Immature natural killer cell (primary cell): ENCODE measurements at places on chromosomes 1 and 21. TPM values are rescaled to one million over a fixed set of nuclear protein-coding genes. Genes with fewer than 3 reads are reported as not detected.

Gene ELAVL4
- polyA plus RNA-seq, result not detected

Gene FTCD
- polyA plus RNA-seq, result not detected

Gene SOX13
- 2.2 TPM for polyA plus RNA-seq

DNA sequence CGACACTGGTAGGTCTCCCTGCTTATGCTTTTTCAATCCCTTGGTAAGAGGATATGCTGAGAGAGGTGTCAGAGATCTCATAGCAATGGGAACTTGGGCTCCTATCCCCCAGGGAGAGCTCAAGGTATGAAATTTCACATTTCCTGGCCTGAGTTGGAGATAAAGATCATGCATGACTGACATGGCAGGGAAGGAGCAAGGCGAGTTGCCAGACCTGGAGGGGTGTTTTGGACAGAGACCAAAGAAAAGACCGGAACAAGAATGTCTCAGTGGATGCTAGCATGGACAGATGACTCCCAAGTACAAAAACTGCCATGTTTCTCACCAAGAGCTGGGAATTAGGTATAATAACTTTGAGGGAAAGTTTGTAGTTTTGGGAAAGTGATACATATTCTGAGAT, 334.1 kb upstream of the B3GALT2 start:
- DNase-seq, result no peak
- no peaks in the 10 kb centered on the region for H3K4me1 ChIP-seq
- no peaks in the 10 kb centered on the region for H3K27me3 ChIP-seq
- no peak overlapping the region for H3K27ac ChIP-seq
- H3K36me3 ChIP-seq, result peaks cover 3% of the 10 kb centered on the region
- H3K4me3 ChIP-seq, result no peak overlapping the region
